ENCODE measurements at places on chromosomes 5 and 9.

DNA sequence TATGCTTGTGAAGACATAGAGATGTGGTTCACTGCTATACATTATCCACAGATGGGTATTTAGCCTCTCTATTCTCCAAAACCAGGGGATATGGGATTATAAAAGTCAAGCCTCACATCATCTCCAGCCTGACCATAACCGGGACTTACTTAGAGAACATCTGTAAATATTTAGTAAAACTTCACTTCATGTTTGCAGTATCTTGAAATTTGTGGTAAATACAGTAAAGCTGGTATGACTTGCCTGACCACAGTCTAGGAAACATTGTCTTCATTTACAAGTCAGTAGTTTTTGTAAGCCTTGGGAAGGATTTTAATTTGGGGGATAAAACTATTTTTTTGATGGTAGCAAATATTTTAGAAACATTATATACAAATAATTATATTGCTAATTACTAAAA is 64.2 kb downstream of the MAST4 start:
- no peak for DNase-seq

DNA sequence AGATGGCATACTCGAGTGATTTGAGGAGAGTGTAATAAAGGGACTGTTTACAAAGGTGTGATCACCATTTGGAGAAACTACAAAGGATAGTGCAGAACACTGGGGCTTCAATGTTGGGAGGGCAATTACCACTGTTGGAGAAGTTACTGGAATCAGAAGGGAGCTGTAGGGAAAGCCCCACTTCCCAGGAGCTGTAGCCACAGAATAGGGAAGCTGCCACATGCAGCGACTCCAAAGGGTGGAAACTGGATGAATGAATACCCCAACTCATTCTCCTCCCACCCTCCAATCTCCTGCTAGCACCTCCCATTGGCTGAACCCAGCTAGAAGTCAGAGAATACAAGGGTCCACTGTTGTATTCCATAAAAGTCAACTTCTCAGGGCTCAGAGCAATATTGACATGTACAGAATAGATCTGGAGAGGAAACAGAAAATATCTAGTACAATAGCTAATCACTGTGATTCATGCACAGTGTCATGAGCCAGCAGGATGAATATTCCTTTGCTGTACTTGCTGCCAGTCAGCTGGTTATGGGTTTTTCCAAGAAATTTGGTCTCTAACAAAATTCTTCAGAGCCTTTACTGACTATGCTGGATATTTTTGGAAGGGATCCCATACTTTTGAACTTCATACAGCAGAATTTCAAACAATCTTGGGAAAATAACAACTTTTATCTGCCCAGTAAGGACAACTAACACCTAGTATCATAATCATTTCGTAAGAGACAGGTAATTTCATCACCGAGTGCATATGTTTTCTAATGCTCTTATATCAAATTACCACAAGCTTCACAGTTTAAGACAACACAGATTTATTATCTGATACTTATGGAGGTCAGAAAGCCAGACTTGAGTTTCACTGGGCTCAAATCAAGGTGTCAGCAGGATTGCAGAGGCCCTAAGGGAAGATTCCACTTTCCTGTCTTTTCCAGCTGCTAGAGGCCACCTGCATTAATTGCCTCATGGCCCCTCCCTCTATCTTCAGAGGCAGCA is 39.6 kb downstream of the PDCD1LG2 start:
- no peak for DNase-seq

DNA sequence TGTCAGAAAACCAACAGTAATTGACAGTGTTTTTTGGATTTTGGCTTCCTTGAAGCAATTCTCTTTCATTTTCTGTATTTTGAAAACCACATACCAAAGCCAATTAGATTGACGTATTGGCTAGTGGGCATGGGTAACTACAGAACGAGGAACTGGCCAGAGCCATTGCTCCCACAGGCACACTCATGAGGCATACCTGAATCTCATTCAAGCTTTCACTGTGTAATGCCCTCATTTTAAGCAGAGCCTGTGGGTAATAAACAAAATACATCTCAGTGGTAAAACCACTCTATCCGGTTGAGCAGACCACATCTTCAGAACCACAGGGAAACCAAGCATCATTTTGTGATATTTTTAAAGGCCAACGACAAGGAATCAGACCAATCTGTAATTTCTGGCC is 394.1 kb downstream of the ZNF608 start:
- no peak for DNase-seq

DNA sequence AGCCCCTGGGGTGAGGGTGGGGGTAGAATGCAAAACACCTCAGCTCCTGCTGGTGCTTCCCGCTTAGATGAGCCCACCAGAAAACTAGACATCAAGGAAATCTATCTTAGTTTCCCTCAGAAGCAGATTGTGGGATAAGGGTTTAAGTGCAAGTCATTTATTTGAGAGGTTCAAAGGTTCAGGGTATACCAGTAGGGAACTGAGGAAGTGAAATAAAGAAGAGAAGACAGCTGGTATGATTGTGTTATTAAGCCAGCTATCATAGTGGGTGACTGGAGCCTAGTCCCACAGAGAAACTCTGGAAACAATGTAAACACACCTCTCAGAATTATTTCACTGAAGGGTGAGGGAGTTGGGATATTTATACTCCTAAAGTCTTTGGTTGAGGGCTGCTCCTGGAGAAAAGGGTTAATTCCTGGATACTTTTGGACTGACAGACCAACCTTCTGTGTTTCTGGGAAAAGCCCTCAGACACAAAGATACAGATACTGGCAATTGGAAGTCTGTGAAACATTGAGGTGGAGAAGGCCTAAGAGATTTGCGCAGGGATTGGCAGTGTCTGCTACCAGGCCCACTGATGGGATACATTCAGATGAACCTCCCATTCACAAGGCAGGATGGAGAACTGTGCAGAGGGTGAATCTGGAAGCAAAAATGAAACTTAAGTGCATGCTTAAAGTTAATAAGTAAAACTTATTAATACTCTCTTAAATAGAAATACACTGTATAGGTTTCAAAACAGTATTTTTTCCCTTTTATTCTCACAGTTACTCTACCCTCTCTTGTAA is 6.4 kb upstream of the DCTN4 start:
- no peak for DNase-seq

GRCh38 chr9:75083188-75083970 is 4.6 kb downstream of the NMRK1 start:
- DNase-seq: no peak

- no peak for DNase-seq
These were observed 135.5 kb downstream of the RAB3C start for GRCh38 chr5:58718269-58718978.

DNA sequence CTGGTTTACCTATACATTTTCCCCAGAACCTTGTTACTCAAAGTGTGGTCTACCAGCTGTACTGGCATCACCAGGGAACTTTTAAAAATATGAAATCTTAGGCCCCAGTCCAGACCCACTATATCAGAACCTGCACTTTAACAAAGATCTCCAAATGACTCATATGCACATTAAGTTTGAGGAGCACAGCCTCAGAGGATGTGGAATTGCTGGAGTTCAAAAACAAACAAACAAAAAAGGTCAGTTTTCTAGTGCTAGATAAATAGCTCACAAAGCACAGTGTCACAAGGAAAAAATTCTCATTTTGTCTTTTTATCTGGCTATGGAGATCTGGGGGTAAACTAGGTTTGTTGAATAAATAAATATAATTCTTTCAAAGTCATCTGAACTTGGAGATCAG is 68.9 kb upstream of the ANKRD55 start:
- DNase-seq: no peak

GRCh38 chr9:20237686-20238085 is 384.6 kb downstream of the MLLT3 start:
- no peak for DNase-seq

DNA sequence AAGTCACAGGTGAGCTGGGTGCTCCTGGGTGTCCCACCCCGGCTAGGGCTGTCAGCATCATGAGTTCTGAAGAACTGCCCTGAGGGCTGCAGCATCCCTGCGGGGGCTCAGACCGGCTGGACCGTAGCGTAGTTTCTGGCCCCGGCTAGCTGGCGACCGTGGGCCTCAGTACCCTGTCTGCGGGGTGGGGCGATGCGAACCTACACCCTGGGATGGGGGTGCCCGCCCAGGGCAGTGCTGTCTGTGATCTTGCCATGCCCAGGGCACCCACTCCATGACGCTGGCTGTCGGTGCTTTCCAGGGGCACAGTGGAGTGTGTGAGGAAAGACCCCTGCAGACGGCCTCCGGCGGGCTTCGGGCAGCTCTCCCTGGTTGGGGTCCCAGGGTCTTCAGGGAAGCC is 66.5 kb upstream of the IRX4 start:
- no peak for DNase-seq

DNA sequence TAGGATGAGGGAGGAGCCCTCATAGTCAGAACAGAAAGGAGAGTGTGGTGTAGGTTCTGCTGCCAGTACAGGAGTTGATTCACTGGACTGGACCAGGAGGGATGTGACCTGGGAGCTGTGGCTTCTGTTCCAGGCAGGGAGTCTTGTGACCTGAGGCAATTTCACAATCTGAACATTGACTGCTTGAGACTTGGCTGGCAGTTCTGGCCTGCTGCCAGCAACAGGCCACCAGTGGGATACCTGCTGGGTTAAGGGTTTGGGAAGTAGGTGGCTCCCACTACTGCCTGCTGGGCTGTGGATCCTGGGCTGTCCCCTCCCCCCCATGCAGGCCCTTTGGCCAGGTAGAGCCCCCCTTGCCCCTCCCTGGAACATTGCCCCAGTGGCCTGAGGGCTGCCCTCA is 268.6 kb upstream of the ARRDC3 start:
- DNase-seq: no peak

GRCh38 chr9:32571969-32572899 is 725 bp downstream of the NDUFB6 start:
- no peak for DNase-seq

- no peak for DNase-seq
These were observed 6.2 kb downstream of the PRDM12 start for GRCh38 chr9:130670644-130671043.

DNA sequence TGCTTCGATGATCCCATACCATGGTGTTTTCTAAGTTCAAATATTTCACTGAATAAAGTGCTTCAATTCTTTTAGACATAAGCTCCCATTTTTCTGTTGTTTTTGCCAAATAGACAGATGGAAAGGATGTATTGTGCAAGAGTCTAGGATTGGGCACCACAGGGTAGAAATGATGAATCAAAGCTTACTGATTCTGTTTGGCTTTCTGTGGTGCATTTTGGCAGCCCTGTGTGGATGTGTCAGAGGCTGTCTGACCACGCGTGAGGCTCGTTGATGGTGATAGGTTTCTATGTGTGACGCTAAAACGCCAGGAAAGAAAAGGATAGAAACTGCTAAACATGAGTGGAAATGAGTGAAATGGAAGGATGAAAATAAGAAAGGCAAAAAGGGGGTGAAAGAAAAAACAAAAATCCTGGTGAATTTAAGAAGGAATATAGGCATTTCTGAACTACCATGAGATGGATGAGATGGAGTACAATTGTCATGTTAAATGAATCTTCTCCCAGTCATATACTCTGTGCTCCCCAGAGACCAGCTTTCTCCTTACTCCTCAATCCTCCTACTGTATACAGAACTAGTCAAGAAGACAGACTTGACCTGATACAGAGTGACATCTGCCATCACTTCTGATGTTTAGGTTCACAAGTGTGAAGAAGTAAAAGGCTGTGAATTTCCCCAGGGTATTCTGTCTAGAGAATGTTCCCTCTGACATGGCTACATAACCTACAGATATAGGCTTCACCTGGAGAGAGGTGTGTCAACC is 54.4 kb downstream of the ANKH start:
- DNase-seq: no peak

GRCh38 chr9:78973907-78974306 is 597.9 kb upstream of the TLE4 start:
- DNase-seq: no peak

GRCh38 chr5:116037236-116037822 is 5.1 kb downstream of the ARL14EPL start:
- no peak for DNase-seq

DNA sequence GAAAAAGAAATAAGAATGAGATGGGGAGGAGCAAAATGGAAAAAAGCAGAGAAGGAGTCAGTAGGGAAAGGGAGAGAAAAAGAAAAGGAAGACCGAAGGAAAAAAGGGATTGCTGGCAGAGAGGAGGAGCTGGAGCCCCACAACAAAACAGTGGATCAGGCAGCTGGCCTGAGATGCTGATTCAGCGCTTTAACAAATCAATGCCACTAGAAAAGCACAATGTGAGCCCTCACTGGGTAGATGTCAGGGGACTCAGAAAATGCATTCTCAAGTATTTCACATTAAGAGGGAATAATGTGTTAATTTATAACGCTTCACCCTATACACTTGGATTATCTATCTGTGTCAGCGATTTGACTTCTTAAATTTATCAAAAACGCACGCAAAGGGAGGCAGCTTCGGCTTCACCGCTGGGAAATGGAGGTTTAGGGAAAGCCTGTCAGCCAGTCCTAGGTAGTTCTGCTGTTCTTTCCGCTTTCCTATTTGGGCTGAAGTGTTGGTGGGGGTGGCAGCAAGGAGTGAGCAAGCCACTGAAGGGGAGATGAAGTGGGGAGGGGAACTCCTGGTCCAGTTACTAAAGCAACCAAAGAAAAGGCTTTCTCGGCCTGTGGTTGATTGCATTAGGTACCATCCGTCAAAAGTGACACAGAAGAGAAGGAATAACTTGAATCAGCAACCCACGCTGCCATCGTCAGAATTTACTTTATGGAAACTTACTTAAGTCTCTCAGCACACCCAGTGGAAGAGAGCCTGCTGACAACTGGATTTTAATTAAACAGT is 161.6 kb downstream of the BNC2 start:
- no peak for DNase-seq

DNA sequence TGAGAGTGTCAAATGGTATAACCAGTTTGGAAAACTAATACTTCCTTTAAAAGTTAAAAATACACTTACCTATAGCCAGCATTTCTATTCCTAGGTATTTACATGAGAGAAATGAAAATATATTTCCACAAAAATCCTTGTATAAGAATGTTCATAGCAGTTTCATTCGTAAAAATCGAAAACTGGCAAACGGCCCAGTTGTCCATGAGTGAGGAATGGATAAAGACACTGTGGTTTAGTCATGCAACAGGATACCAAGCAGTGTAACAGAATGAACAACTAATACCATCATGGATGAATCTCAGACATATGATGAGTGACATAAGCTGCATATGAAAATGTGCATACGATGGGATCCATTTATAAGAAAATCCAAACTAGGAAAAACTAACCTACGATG is 136.7 kb downstream of the MACROH2A1 start:
- DNase-seq: no peak

GRCh38 chr5:172548981-172549687 is 91.9 kb upstream of the NEURL1B start:
- DNase-seq: no peak

- DNase-seq: no peak
These were observed 7.0 kb upstream of the DCTN4 start for GRCh38 chr5:150765799-150766169.

- DNase-seq: no peak
These were observed 96.0 kb upstream of the PRR16 start for GRCh38 chr5:120367896-120368634.

- no peak for DNase-seq
These were observed 466 bp downstream of the SMC2 start for GRCh38 chr9:104094534-104095015.

- no peak for DNase-seq
These were observed 30.0 kb downstream of the KDM4C start for GRCh38 chr9:6787793-6788161.

GRCh38 chr9:104494808-104495207 is 9.3 kb upstream of the OR13F1 start:
- no peak for DNase-seq
